ENCODE measurements at places on chromosomes 7 and 10.
A peak's percentile ranks its signal among the peaks of the same experiment; 100 is the strongest.

- no peak for DNase-seq
Measured at GRCh38 chr7:108236681-108237415, 106.7 kb upstream of the LAMB4 start.

DNA sequence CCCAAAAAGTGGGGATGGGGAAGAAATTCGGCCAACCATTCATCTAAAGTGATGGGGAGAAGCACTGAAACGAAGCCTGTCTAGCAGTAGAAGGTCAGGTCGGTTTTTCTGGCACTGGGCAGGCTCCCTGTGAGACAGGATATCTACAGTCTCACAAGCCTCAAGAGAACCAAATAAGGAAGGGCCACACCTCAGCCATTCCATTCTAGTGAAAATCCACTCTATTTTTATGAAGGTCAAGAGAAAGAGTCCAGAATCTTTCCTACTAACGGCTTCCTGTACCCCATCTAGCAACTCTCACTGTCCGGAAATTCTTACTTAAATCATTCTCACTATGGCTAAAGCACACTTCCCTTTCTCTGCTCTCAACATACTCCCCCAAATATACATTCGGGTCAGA is 267.1 kb downstream of the PRPF18 start:
- DNase-seq = no peak

DNA sequence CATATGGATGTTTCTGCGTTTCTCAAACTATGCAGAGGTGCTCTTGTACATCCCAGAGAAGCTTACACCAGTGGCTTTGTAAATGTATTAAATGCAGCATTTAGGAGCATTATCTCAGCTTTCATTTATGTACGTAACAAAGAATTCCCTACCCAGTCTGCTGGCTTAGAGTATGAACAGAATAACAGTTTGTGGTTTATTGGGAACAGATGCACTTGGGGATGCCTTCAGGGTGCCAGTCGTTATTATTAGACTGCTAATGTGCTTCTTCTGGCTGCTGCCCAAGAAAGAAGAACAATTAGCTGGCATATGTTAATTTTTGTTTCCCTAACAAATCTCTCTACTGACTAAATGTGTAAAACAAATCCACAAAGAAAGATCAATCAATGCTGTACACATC is 241.9 kb downstream of the FOXP2 start:
- DNase-seq = no peak

DNA sequence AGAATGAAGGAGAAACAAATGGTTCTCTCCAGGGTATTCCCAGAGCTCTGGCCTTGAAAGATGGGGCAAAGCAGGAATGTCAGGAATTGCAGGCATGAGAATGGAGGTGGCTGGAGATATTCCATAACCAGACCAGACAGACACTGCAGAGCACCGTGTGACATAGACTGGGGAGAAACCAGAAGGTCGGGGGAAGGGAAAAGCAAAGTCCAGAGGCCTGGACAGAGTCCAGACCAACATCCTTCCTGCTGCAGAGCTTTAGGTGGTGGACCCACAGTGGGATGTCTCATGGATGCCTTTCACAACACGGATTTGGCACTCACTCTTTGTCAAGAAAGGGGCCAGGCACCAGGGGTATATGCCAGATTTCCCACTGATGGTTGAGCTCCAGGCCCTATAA is 177.2 kb upstream of the INHBA start:
- DNase-seq = no peak

DNA sequence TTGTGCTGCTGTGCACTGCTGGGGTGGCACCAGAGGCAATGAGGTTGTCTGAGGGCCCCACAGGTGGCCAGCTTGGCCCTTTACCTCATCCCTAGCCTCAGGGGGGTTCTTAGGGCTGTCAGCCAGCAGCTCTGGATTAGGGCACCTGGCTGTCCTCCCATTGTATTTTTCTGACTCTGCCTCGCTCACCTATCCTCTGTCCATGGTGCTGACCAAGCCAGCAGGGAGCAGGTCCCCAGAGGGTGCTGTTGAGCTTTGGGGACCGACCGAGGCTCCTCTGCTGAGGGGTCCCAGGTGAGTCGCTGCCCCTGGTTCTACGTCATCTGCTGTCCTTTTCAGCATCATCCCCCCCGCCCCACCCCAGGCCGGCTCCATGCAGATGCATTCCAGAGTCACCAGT is 32.1 kb upstream of the ZNF735 start:
- DNase-seq = no peak

DNA sequence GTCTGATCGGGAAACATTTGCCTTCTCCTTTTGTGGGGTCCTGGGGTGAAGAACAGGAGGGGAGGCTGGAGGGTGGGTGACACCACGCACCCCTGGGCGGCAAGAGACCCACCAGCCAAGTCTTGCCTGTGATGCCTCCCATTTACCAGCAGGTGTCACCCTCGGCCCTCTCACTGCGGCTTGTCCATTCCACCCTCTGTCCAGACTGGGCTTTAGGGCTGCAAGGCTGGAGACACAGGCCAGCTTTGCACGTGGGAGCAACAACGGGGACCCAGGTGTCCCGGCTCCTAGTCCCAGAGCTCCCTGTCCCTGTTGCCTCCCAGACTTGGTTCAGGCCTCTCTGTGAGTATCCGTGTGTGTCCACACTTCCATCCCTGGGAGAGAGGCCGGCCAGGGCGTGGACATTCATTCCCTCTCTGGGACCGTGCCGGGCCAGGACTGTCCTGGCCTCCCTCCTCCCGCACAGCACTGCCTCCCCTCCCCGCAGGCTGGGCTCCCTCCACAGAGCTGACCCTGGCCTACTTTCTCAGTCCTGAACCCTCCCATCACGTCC is 36.2 kb upstream of the GTF2IRD1 start:
- peak; percentile 60 for DNase-seq
